ENCODE measurements at places on chromosomes 13 and 19.
A peak's percentile ranks its signal among the peaks of the same experiment; 100 is the strongest.

GRCh38 chr19:294341-294945 lies 3.2 kb upstream of the PLPP2 start:
- peak; percentile 93 for DNase-seq

DNA sequence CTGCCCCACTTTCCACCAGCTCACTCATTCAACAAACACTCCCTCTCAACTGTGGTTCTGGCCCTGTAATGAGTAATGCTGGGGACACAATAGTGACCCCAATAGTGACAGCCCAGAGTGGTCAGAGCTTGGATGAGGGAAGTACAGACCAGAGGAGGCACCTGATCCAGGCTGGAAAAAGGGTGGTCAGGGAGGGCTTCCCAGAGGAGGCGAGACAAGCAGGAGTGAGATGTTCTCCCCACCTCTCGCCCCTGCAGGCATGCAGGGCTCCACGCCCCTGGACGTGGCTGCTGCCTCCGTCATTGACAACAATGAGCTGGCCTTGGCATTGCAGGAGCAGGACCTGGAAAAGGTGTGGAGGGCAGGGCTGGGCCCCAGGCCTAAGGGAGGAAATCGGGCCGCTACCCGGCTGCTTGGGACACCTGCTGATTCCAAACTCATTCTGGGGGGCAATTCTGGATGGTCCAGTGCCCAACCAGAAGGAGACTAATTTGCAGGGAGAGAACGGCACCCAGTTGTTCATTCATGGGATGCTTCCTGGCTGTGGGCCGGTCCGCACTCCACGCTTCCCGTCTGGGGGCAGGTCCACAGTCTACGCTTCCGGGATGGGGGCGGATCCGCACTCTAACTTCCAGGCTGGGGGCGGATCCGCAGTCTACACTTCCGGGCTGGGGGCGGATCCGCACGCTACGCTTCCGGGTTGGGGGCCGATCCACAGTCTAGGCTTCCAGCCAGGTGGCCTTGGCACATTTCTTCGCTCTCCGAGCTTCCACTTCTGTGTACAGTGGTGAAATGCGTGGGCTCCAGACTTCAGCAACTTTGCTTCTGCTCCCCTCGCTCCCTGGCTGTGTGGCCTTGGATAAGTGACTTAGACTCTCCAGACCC lies 63.4 kb downstream of the RYR1 start:
- peak; percentile 44 for DNase-seq

DNA sequence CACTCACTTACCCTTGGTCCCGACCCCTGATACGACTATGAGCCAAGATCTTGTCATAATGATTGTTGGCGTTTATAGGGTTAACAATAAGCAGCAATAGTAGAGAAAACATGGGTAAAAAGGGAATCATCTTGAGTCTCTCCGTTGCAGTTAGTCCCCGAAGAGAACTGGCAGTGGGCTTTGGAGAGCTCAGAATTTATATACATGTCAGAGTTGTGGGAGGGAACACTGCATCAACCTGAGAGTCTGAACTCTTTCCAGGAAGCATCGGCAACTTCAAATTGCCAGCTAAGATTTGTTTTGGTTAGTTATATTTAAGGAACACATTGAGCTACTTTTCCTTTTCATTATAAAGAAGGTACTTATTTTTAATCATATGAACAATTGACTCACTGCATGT lies at the start of gene POSTN:
TSS of gene POSTN (minus strand) at position 172 of the 400 bp plus-strand sequence. CDS start at position 130, 42 bp downstream.
- no peak for DNase-seq

- DNase-seq, result peak; percentile 97
Observed at GRCh38 chr19:55460670-55461258, 678 bp downstream of the ISOC2 start.

DNA sequence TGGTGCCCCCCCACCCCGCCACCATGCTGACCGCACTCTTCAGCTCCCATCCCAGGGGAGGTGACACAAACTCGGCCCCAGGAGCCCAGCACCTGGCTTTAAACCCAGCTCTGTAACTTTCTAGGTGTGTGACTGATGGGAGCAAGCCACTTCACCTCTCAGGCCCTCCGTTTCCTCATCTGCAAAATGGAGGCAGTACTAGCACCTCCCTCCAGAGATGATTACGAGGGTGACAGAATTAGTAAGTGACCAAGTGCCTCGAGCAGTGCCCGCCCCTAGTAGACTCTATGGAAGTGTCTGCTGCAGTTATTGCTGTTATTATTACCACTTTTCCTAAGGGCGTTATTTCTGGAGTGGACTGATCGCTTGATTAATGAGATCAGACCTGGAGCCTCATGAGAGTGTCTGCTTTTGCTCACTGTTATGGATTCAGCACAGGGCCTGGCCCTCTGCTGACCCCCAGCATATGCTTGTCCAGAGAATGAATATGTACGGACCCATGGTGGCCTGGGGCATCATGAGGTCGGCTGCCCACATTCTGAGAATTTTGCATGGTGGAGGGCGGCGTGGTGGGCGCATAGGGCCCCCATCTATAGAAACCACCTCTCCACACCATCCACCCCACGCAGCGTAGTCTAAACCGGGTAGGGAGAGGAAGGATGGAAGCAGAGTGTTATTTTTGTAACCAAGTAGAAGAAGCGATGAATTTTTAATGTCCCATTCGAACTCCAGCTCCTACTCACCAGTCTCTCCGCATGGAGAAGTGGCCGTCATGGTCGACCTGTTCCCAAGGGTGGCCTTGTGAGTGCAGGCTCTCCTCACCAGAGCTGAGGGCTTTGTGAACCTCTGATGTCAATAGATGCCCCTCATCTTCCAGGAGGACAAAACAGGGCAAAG lies 48.2 kb downstream of the CAPN12 start:
- peak; percentile 62 for DNase-seq

DNA sequence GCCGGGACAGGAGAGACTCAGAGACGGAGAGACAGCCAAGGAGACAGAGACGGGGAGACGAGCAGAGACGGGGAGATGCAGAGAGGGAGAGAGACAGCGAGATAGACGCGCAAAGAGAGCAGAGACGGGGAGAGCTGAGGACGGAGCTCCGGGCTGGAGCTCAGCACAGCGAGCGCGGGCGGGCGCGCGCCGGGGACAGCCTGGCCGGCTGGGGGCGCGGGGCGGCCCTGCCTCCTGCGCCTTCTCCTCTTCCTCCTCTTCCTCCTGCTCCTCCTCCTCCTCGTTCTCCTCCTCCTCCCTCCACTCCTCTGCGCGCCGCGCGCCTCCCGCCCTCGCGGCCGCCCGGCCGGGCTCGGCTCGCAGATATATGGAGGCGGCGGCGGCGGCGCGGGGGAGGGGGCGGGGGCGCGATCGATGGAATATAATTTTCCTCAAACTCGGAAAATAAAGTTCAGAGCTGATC lies at the start of gene ERFL:
TSS of gene ERFL (minus strand) at position 229 of the 463 bp plus-strand sequence. CDS start 15,530 bp downstream, outside the sequence.
- peak; percentile 95 for DNase-seq

GRCh38 chr19:34734537-34735103 lies 577 bp downstream of the ZNF181 start:
- DNase-seq, result no peak

- DNase-seq, result peak; percentile 22
Observed at GRCh38 chr13:47215736-47216135, 318.9 kb upstream of the HTR2A start.

- DNase-seq, result peak; percentile 47
Observed at GRCh38 chr13:40550130-40550529, 116.3 kb downstream of the FOXO1 start.

Data from osteoblast (primary cell).